ENCODE measurements at places on chromosomes 1 and 21.

DNA sequence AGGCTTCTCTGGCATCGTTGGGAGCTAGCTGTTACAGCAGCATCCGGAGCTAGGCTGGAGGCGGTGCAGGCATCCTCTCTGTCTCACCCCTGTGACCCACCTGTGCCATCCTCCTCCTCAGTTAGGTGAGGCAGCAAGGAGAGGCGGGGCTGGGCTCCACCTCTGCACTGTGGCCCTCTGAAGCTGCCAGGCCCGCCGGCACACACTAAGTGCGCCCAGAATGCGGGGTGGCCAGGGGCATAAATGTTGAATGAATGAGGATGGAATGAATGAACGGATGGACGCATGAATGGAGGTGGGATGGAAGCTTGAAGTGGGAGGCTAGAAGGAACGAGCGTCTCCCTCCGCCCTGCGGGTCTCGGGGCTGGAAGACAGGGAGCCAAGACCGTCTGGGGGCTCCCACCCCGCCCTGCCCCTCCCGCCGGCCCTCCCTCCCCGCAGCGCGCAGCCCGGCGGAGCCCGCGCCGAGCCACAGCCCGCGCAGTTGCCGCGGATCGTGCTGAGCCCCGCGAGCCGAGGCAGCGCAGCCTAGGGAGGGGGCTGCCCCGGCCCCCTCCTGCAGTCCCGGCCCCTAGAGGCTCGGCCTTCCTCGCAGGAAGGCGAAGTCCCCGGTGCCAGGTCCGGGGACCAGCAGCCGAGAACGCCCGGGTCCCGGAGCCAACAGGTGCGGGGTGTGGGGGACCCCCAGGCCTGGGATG lies at the start of gene HCRTR1:
Gene HCRTR1, plus strand, starts transcription at position 472 of the 698 bp plus-strand sequence. CDS start 1,504 bp downstream, outside the sequence.
- no peak for DNase-seq

GRCh38 chr1:228349701-228350171 lies 56.9 kb downstream of the TRIM11 start:
- DNase-seq: peak; percentile 22

DNA sequence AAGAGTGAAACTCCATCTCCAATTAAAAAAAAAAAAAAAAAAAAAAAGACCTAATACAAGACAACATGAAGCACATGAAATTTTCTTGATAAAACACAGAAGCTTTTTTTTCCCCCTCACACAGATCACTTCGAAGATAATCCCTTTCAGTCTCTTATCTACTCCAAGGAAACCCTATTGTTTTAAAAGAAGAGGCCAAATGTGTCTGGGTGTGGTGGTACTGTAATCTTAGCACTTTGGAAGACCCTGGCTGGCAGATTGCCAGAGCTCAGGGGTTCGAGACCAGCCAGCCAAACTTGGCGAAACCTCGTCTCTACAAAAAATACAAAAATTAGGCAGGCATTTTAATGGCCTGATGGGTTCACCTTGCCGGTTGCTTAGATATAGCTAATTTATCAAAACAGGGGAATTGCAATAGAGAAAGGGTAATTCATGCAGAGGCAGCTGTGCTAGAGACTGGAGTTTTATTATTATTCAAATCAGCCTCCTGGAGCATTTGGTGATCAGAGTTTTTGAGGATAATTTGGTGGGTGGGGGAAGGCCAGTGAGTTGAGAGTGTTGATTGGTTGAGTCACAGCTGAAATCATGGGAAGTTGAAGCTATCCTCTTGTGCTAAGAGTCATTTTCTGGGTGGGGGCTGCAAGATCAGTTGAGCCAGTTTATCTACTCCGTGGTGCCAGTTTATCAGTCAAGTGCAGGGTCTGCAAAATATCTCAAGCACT lies 62.5 kb downstream of the SLC16A1 start:
- no peak for DNase-seq

DNA sequence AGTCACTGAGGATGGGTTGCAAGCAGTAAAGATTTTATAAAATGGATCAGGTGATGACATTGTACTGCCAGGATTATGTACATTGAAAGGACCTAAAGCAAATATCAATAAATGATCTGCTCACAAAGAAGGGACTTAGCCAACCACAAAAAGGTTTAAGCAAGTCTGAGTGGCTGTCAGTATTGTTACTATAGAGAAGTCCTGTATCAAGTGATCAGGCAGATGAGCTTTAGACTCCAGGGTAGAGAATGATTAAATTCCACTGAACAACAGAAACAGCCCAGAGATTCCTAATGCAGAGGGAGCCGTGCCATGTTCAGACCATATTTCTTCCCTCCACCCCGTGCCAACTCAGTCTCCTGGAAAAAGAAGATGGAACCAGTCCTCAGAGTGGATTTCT lies 138.9 kb downstream of the SETD4 start:
- DNase-seq: no peak

- DNase-seq: no peak
These were observed 24.5 kb downstream of the COL18A1 start for GRCh38 chr21:45429221-45430175.

GRCh38 chr1:231310391-231310934 lies 27.2 kb downstream of the EXOC8 start:
- DNase-seq: no peak

- no peak for DNase-seq
These were observed 22.7 kb upstream of the DNAJC28 start for GRCh38 chr21:33514229-33514628.

GRCh38 chr1:155847823-155848529 lies 9.0 kb downstream of the GON4L start:
- no peak for DNase-seq

DNA sequence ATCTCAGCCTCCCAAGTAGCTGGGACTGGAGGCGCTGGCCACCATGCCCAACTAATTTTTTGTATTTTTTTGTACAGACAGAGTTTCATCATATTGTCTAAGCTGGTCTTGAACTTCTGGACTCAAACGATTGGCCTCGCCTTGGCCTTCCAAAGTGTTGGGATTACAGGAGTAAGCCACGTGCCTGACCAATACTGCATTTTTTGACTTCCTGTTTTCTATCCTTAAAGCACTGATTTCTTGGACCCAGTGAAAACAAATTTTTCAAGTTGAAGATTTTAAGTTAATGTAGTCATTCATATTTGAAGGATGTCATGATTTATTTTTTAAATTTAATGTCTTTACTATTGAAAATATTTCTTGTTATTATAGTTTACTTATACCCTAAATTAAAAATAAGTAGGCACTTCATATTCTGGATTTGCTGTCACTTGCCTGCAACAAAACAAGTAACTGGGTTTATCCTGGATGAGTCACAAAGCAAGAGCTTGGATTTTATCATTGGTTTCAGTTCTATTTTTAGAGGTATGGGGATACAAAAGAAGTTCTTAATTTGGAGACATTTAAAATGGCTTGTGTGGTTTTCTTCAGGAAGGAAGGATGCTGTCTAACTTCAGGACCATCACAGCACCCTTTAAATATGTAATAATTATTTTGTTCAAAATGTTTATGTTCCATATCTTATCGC lies 2.2 kb upstream of the VPS45 start:
- DNase-seq: no peak

- peak; percentile 29 for DNase-seq
These were observed at the start of gene LRRC7 for GRCh38 chr1:69567652-69568420. Gene LRRC7 (plus strand): TSS chr1:69567922. CDS start chr1:69568640, 718 bp downstream.

DNA sequence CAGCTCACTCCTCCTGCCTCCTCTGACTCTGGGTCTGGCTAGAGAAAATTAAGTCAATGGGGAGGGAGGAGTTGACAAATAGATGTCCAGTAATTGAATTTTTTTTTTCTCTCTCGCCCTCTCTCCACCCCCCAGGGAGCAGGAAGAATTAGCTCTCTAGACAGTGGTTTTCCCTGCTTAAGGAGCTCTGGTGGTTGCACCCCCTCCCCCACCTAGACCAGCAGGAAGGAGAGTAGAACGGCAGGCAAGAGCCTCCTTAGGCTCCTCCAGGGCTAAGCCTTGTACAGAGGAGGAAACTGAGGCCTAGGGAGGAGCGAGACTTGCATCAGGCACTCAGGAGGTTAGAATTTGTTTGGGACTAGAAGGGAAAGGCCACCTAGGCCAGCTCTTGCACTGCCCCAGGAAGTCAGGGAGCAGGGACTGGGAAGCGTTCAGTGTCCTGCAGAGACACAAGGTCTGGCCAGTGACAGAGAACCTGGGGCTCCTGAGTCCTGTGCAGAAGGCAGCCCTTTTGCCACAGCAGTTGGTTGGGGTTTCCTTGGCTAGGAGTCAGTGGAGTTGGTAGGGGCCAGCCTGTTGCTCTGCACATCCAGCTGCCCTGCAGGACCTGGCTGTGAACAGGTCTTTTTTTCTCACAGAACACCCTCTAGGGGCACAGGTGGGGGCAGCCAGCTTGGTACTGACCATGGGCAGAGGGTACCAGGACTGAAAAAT lies 49.5 kb upstream of the ACOT11 start:
- DNase-seq: no peak

DNA sequence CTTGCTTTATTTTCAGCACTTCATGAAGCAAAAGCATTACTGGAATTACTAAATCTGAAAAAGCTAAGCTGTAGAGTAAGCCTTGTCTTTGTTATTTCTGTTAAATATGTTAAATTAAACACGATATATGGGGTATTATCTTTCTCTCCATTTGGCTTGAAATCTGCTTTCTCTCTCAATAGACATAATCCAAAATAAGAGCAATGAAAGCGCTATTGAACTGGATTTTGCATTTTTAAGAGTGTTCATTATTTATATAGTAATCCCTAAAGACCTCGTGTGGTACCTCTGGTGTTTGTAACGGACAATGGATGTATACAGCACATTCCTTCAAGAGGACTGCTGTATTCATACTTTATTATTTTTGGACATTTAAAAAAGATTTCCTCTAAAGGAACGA lies 91.5 kb upstream of the KCNE2 start:
- DNase-seq: no peak

DNA sequence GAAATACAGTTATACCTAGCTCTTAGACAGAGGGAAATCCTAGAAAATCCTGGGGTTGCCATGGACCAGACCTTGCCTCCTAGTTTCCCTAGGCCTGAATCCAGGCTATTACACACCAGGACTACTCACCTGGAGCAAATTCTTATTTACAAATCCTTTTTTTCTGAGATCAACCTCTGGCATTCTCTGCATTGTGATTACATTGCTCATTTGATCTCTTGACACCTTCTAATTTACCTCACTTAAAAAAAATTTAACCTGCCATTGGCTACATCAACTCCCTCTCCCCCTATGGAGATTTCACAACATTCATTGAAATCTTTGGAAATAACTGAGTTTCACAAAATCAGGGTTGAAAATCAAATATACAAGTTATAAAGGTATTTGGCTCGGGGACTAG lies 2.9 kb upstream of the C1orf105 start:
- DNase-seq: no peak

DNA sequence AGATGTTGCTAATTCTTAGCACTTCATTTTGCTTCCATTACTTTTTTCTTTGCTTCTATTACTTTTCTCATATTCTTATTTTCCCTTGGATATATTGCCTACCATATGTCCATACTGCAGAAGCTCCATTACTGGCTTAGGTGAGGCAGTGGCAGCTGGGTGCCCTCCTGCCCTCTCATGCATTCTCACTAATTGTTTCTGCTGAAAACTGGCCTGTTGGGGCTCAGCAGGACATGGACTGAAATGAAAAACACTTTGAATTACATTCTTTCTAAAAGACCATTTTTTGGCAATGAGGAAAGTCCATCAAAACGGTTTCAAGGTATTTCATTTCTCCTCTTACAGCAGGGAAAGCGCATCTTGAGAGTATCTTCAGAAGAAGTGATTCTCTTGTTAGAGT lies 122.9 kb downstream of the MAST2 start:
- DNase-seq: no peak

DNA sequence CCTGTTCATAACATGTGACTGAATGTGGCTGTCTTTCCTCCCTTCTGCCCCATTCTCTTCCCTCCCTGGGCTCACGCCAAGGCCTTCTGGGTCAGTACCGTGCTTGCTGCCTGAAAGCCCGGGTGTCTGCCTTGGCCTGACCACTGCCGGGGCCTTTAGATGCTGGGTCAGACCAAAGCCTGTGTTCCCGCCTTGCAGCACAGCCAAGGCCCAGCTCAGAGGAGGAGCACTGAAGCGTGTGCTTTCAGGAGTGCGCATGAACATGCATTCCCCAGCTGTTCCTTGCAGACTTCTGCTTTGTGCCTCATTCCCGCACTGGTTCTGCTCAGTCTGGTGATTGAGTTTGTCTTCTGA lies 27.0 kb upstream of the SARS1 start:
- no peak for DNase-seq

- no peak for DNase-seq
These were observed 24.6 kb downstream of the LRRC41 start for GRCh38 chr1:46278807-46279206.

GRCh38 chr1:182595641-182596240 lies 6.7 kb upstream of the RNASEL start:
- DNase-seq: peak; percentile 63

DNA sequence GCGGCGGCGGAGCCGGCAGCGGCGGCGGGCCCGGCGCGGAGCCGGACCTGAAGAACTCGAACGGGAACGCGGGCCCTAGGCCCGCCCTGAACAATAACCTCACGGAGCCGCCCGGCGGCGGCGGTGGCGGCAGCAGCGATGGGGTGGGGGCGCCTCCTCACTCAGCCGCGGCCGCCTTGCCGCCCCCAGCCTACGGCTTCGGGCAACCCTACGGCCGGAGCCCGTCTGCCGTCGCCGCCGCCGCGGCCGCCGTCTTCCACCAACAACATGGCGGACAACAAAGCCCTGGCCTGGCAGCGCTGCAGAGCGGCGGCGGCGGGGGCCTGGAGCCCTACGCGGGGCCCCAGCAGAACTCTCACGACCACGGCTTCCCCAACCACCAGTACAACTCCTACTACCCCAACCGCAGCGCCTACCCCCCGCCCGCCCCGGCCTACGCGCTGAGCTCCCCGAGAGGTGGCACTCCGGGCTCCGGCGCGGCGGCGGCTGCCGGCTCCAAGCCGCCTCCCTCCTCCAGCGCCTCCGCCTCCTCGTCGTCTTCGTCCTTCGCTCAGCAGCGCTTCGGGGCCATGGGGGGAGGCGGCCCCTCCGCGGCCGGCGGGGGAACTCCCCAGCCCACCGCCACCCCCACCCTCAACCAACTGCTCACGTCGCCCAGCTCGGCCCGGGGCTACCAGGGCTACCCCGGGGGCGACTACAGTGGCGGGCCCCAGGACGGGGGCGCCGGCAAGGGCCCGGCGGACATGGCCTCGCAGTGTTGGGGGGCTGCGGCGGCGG lies 1.0 kb downstream of the ARID1A start:
- peak; percentile 72 for DNase-seq

DNA sequence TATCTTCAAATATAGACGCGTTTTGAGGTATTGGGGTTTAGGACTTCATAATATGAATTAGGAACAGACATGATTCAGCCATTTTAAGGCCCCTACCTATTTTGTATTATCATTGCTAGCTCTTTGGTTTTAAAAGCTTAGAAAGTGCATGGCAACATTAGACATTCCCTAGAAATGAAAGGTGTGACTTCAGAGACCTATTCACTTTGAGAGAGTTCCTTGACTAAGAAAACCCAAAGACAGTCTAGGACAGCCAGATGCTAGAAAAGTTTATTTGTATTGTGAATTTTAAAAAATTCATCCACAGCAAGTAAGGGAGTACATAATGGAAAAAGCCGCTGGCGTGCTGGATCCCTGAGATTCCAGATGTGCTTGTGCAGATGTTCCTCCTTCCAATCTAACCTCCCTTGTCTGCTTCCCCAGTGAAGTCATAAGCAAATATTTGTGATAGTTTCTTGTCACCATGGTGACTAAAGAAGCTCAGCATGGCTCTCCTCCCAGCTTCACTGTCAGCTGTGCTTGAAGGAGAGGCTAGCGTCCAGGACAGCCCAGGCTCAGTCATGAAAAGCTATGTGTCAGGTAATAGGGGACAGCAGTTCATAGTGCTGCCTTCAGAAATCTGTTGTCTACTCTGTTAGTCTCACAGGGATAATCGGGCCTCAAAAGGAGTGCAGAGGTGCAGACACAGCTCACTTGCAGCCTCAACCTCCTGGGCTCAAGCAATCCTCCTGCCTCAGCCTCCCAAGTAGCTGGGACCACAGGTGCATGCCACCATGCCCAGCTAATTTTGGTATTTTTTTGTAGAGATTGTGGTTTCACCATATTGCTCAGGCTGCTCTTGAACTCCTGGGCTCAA lies 34.8 kb downstream of the KPNA6 start:
- no peak for DNase-seq

Data from activated naive CD8-positive, alpha-beta T cell treated with anti-CD3 and anti-CD28 coated beads, Interleukin-2, amount 10 ng/mL, durations not matched to agents 7 days and 5 days (primary cell).